ENCODE measurements at places on chromosomes 16 and 17. TPM values are rescaled to one million over a fixed set of nuclear protein-coding genes. Genes with fewer than 3 reads are reported as not detected.
A peak's percentile ranks its signal among the peaks of the same experiment; 100 is the strongest.

The CBX4 gene
- 23.8 TPM for total RNA-seq

The NPIPB6 gene
- total RNA-seq, result not detected

The PRR15L gene
- total RNA-seq, result not detected

The SLC9A5 gene
- 1.1 TPM for total RNA-seq

The KRT31 gene
- not detected for total RNA-seq

- DNase-seq, result no peak
Measured at GRCh38 chr17:3904501-3904900, 11.6 kb upstream of the CAMKK1 start.

DNA sequence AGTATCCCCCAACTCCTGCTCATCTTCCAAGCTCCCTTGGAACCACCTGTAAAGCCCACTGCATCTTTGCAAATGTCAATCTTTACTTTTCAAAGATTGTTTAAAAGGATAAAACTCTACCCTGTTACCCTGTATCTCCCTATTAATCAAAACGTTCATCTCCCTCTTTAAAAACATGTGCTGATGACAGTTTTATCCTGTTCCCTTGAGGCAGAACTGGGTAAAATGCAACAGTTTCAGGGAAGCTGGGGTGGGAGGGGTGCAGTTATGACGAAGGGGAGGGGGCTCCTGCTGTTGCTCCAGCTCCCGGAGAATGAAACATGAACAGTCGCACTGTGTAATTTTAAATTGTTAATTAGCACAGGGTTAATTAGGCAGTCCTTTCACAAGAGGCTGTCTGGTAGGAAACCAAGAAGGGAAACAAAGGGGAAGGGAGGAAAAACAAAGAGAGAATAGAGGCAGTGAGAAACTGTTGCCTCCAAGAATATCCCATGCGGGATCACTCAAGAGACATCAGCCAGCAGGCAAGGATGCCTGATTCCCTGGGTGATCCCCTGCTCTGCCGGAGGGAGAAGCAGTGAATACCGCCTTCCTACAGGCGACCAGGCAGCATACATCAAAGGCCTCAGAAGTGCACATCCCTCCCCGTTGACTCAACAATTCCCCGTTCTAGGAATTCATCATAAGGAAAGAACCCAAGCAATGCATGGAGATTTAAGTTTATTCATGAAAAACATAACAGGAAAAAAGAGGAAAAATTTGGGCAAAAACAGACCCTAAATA, 84.2 kb downstream of the ZFHX3 start:
- DNase-seq, result no peak

GRCh38 chr16:26749072-26749471, 317.7 kb upstream of the C16orf82 start:
- no peak for DNase-seq

DNA sequence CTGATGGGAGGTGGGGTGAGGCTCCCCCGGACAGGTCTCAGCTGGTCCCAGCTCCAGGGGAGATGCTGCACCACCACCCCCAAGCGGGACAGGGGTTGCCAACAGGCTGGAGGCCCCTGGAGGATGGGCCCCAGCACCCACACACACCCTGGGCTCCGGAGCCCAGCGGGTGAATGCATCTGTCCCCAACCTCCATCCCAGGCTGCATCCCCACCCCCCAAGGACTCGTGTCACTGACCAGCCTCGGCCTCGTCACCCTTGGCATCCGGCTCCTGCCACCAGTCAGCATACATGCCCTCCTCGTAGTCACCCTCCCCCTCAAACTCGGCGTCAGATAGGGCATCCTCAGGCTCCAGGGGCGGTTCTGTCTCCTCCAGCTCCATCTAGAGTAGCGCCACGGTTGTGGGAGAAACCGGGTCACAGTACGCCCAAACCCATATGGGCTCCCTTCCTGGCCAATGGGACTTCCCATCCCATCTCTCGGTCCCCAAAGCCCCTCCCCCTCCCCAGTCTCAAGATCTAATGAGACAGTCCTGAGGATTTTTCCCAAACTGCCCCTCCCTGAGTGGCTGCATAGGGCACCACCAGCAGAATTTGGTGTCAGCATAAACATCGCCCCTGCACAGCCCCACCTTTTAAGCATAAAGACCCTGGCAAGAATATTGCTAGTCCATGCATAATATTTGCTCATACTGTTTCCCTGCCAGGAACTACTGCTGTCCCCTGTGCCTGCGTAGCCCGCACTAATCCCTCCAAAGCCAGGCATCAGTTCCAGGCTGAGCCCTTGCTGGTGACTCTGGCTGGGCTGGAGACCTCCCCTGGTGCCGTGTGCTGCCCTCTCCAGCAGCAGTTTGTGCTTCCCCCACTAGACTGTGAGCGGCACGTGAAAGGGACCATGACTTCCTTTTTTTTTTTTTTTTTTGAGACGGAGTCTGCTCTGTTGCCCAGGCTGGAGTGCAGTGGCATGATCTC, 8.4 kb downstream of the P3H4 start:
- DNase-seq, result no peak

DNA sequence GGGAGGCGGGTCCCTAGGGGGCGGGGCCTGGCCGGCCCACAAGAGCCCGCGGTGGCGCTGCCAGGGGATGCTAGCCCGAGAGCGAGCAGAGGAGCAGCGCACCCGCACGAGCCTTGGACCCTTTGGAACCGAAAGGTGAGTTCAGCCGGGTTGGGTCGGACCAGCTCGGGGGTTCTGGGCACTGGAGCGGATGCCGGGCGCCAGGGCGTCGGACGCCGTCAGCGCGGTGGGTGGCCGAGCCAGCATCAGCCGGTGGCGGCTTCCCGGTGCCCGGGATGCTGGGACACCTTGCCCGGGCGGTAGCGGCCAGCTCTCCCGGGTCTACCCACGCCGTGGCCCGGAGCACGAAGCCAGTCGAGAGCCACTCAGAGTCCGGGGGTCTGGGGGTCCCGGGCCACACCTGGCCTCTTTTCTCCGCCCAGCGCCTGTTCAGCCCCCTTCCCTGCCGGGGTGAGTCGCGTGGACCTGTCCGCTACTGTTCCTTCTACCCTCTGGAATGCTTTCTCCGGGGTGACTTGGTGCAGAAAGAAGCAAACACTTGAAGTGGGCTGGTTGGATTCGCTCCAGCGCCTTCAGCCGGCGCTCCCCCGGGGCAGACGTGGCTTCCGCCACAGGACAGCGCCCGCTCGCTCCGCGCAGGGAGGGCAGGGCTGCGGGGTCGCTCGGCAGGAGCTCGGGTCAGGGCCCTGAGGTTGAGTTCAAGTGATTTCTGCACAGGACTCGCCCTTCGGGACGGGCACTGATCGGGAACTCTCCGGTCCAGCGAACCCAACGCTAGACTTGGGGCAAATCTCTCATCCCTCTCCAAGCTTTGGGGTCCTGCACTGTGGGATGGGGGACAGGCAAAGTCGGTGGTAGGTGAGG, at the start of gene SCNN1G:
Gene SCNN1G, plus strand, starts transcription at position 67 of the 864 bp plus-strand sequence. CDS start 3,527 bp downstream, outside the sequence.
- no peak for DNase-seq

DNA sequence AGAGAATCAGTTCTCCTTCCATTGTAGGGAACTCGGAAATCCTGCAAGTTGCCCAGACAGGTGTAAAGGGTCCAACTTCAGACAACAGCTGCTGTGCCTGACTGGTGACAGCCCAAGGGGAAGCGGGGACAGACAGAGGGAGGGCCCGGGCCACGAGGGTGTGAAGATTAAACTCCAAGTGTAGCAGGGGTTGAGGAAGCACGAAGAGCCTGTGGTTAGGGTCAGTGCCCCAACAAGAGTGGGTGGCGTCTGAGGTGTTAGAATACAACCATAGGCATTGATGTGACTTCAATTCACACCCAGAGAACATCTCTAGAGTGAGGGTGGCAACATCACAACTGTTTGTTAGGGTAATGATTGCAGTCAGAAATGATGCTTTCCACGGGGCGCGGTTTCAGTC, 39.1 kb downstream of the ASPA start:
- no peak for DNase-seq

- no peak for DNase-seq
Measured at GRCh38 chr17:54530398-54530797, 370.3 kb upstream of the TOM1L1 start.

DNA sequence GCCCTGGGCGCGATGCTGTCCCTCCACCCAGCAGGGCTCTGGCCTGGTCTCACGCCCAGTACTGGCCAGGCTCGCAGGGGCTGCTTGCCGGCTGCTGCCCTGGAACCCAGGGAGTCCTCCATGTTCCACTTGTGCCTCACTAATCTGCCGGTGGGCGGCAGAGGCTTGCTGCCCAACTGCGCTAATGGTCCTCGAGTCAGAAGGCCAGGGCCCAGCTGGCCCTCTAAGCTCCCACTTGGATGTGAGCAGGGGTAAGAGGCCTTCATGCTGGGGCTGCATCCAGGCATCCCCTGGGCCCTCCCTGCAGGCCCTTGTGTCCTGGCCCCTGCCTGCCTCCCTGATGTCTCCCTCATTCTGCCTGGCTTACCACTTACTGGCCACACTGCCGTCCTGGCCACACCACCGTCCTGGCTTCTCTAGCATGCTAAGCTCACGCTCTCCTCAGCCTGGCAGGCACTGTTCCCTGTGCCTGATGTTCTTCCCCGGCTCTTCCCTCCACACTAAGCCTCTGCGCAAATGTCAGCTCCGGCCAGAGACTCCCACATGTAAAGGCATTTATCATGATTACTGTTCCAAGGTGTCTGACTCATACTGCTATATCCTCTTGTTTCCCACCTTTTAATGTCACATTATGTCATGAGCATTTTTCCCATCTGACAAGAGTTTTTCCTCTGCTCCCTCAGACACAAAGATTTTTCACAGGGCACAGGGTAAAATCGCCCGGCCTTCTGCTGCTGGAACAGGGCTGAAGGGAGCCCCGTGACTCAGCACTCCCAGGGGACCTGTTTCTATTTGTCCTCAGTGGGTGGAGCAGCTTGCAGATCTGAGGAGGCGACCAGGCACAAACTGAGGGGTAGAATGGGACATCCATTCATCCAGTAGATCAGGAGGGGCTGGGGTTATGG, 15.9 kb downstream of the B9D1 start:
- peak; percentile 87 for DNase-seq

GRCh38 chr16:79901522-79901921, 301.0 kb upstream of the MAF start:
- DNase-seq, result no peak

DNA sequence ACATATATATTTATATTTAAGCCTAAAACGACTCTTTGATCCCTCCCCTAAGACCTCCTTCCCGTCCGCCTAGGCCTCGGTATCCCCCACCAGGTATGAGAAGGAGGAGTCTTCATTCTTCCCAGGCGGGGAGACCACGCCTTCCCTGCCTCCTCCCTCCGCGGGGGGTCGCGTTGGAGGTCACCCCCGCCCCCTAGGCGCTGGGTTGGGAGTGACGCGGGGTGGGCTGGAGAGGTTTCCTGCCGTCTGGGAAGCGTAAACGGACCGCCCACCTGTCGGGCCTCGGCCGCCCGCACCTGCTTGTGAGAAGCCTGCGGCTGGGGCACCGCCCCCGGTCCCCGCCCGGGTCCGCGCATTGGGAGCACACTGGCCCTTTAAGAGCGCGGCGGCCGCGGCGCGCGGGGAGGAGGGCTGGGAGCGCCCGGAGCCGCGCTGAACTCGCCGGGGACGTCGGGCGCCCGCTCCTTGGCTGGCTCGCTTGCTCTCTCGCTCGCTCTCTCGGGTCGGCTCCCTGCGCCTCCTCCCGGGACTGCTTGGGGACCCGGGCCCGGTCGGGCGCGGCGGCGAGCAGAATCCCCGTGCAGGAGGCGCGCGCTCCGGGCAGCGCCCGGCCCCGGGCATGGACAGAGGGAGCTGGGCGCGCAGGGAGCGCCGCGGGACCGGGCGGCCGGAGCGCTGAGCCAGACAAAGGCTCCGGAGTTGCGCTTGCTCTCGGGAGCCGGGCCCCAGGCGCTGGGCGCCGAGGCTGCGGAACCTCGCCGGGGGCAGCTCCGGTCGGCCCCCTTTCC, at the start of gene MMP15:
Gene MMP15, plus strand, starts transcription at position 404 of the 788 bp plus-strand sequence. CDS start 597 bp downstream, outside the sequence.
- no peak for DNase-seq

GRCh38 chr16:27083861-27084261, 17.1 kb downstream of the C16orf82 start:
- peak; percentile 47 for DNase-seq

DNA sequence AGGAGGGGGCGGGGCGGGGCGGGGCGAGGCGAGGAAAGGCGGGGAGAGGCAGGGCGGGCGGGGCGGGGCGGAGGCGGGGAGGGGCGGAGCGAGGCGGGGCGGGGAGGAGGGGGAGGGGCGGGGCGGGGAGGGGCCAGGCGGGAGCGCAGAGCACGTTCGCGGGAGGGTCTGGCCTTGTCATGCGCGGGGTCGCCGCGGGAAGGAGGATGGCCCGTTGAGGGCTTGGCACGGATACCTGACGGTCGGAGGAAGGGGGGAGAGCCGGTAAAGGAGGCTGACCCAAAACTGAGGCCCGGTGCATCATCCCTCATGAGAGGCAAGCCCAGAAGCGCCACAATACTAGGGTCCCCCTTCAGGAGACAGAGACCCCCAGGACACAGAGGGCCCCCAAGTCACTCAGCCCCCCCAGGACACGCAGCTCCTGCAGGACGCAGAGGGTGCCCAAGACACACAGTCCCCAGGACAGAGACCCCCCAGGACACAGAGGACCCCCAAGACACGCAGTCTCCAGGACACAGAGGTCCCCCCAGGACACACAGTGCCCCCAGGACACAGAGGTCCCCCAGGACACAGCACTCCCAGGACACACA, 593 bp upstream of the WDR45B start:
- DNase-seq, result peak; percentile 79

DNA sequence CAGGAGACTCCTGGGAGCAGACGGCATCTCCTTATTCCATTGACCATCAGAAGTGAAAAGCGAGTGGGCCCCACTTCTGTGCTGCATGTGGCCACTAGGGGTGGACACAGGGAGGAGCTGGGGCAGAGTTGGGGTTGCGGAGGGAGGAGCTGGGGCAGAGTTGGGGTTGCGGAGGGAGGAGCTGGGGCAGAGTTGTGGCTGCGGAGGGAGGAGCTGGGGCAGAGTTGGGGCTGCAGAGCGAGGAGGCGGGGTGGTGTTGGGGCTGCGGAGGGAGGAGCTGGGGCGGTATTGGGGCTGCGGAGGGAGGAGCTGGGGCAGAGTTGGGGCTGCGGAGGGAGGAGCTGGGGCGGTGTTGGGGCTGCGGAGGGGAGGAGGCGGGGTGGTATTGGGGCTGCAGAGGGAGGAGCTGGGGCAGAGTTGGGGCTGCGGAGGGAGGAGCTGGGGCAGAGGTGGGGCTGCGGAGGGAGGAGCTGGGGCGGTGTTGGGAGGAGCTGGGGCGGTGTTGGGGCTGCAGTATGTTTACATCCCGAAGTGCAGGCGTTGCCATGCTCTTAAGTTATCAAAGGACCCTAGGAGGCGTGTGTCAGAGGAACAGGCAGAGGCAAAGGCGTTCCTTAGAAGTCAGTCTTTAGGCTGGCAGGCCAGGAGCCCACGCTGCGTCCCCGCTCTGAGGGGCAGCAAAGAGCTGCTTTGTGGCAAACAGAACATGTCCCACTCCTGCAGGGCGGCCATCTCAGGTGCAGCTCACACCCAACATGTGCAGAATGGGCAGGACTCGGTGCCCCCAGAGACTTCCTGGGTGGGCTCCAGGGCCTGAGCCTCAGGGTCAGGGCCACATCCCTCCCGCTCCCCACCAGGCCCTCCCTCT, 76.0 kb downstream of the ZNF778 start:
- no peak for DNase-seq

- no peak for DNase-seq
Measured at GRCh38 chr17:74513987-74514631, 17.2 kb downstream of the CD300LB start.

Measured in cardiac septum (tissue), 1 donor.